ENCODE measurements at places on chromosomes 6 and 20. TPM values are rescaled to one million over a fixed set of nuclear protein-coding genes. Genes with fewer than 3 reads are reported as not detected.

Gene HDGFL1
- total RNA-seq = not detected

Gene IL17A
- not detected for total RNA-seq

Gene SPATA2
- total RNA-seq = 7.9 TPM

Gene SPDEF
- total RNA-seq = not detected

Gene CAGE1
- total RNA-seq = not detected

Gene FARS2
- 20.8 TPM for total RNA-seq

Gene EDN1
- 2.2 TPM for total RNA-seq

DNA sequence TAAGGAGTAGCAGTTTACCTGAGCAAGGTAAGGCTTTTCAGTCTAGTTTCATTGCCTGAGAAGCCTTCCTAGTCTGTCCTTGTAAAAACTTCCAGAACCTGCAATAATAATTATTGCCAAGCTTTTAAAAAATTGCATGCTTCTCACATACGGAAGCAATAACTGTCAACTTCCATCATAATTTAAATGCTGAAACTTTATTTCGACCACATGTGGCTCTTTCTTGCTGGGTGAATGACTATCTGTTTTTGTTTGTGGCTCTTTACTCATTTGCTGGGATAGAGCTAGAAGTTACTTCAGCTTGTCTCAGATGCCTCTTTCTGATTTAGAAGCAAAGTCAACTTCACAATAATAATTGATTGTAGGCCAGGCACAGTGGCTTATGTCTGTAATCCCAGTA, 95.9 kb upstream of the COL21A1 start:
- no peak for DNase-seq

- no peak for DNase-seq
These were observed 50.6 kb upstream of the FUCA2 start for GRCh38 chr6:143562143-143562542.

DNA sequence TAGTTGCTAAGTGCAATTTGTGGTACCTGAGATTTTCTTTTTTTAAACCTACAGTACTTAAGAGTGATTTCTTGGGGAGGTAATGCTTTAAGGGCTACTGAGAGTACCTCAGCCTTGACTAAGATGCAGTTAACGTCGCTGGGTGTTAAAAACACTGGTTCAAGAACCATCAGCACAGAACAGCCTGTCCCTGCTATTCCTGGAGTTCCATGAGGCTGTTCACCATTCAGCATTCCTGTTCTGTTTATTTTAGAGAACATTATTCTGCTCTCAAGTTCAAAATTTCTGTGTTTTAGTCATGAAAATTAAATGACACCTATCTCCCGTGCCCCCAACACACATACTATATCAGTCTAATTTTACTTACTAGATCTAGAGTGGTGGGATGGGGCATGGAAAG, 1.7 kb upstream of the PRELID3B start:
- no peak for DNase-seq

GRCh38 chr6:145012039-145012662, 723.2 kb downstream of the EPM2A start:
- DNase-seq = no peak

DNA sequence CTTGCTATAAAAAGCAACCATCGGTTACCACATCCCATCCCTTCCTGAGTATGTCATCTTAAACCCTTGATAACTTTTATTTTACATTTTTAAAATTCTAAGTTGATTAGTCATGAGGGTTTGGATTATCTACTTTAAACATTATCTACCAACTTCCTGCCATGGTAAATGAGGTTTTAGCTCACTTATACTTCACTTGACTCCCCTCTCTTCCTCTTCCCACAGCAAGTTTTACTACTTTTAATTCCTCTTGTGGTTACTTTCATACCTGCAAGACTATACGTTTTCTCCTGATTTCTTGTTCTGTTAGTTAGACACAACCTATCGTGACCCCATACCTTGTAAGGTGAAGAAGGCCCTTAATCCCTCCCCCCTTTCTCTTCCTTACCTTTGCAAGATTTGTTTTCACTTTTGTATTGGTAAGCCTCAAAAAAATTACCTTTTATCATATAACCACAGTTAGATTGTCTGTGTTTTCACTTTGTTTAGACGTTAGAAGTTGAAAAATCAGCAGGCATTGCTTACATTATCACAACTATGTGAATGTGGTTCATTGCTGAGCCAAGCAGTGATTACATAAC, 60.1 kb upstream of the OGFRL1 start:
- DNase-seq = no peak

DNA sequence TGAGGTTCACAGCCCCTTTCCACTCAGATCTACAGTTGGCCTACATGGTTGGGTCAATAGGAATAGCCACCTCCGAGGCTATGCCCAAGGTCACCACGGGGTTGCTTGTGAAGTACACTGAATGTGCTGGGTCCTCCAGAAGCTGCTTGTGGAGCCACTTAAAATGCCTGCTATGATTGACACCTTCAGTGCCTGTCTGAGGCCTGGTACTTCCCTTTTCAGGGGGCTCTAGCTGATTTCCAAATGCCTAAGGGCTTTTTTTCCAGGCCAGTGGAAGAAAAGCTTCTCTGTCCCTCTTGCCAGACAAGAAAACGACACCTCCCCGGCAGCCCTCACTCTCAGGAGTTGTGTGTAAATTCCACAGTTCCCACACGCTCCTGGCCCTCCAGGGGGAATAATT, 6.3 kb upstream of the NXT1 start:
- DNase-seq = no peak

DNA sequence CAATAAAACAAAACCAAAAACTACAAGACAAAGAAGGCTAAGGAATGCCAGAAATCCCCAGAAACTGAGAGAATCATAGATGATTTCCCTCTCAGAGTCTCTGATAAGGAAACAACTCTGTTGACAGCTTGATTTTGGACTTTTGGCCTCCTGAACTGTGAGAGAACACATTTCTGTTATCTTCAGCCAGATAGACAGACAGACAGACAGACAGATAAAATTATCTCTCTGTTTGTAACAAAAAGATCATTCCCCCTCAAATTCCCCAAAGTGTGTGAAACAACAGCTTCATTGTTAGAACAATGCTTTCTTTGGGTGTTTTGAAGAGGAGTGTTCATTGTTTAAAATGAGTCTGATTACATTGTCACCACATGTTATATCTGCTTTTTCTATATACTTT, 148.2 kb downstream of the BCKDHB start:
- DNase-seq = no peak

DNA sequence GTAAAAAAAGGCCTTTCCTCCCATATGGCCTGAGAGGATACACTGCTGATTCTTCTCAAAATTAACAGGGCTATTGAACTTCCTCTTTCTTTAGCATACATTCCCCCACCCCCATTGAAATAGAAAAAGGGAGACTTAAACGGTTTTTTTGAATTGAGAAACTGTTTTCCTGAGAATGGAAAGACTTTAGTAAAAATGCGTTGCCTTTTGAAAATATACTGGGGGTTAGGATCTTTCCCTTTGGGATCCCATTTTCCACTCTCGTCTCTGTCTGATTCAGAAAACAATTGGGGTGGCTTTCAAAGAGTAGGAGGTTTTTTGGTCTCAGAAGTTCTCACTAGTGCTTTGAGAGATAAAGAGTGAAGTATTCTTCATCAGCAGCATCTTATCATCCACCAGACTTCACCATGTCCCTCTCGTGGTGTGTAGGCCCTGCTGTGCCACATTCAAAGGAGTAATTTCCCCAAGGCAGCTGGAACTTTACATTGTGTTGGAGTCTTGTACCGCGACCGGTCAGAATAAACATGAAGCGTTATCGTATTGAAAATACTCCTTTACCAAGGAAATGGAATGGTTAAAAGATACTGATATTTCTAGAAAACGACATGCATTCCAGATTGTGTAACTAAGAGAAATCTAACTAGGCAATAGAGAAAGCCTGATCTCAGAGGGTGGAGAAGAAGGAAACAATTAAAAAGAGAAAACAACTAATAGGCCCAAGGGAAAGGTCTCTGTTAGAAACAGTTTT, 10.6 kb downstream of the MYB start:
- DNase-seq = no peak

GRCh38 chr20:44208770-44209169, 1.8 kb downstream of the OSER1 start:
- no peak for DNase-seq

- peak; percentile 83 for DNase-seq
These were observed 111.7 kb downstream of the THBS2 start for GRCh38 chr6:169141671-169142537.

GRCh38 chr20:22615425-22615824, 31.1 kb upstream of the FOXA2 start:
- no peak for DNase-seq

DNA sequence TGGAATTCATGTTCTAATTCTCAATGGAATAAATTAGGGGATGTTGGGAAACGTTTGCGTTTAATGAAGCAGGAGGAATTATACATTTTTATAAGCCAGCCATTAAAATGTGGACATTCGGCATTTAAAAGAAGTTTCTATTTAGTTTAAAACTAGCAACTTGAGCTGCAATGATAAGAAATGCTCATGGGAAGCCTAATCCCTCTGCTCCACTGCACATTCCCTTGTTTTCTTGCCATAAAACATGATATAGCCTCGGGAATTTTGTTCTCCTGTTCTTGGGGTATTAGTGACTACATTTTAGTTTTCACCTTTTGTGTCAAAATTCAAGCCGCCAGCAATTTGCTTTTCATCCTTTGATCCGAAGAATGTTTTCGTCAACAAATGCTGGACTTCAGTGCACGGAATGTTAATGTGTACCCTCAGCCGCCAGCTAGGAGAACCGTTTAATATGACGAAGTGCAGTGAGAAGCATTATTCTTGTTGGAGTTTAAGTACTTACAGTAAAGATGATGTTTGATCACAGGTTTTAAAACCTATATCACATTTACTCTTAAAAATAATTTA, 137.9 kb downstream of the HIVEP1 start:
- no peak for DNase-seq

DNA sequence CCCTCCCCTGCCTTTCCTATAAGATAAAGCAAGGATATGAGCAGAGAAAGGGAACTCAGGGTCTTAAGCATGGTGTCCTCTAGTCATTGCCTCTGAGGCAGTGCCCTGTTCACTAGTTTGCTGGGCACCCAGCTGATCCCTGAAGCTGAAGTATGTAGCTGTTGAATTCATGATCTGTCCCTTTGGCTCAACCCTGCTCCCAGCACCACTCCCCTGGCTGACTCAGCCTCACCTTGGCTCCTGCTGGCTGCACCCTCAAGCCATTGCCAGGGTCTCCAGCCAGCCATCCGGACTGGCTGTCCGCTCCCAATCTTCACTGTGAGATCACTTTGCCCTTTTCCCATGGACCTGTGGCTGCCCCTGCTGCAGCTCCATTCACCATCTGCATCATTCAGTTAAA, 25.9 kb upstream of the UST start:
- no peak for DNase-seq

GRCh38 chr20:49892260-49892659, 23.1 kb downstream of the SPATA2 start:
- DNase-seq = no peak

- no peak for DNase-seq
These were observed 1309.0 kb downstream of the EPHA7 start for GRCh38 chr6:92110403-92110802.

GRCh38 chr6:12578097-12578496, 138.5 kb upstream of the PHACTR1 start:
- no peak for DNase-seq

Measured in Right ventricle myocardium superior (tissue), 1 donor.